ENCODE measurements at places on chromosomes 7 and 10.
A peak's percentile ranks its signal among the peaks of the same experiment; 100 is the strongest.

DNA sequence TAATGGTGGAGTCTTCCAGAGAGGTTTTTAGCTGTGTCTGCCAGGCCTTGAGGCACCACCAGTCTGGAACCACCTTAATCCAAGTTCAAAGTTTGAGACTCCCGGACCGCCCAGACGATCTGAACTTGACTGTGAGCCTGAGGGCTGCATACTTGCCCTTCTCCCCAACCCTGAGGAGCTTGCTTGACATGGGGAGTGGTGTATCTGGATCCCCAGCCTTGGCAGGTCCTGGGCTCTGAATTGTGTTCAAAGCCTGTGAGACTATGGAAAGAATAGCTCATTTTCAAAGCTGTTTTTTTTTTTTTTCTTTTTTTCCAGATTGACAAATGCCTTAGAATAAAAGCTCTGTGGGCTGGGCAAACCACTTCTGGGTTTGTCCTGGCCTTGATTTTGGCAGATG, 22.3 kb upstream of the CAMK1D start:
- DNase-seq: no peak

DNA sequence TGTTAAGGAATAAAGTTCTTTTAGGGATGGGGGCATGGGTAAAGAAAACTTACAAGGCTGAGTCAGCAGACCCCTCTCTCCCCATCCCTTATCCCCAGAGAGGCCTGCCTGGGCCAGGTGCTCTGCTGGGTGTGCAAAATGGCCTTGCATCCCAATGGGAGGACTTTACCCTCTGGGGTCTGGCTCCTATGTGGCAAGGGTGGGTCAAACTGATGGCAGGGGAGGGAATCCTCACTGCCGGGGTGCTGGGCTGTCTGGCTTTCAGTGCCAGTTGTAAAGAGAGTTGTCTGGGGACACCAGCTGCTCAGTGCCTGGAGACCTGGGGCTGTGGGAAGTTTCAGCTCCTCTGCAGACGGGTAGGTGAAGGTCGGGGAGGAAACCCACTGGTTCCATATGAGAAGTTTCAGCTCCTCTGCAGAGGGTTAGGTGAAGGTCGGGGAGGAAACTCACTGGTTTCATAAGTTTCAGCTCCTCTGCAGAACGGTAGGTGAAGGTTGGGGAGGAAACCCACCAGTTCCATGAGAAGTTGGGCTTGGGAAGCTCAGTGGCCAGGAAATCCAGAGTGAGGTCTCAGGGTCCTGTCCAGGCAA, 127.2 kb upstream of the PODXL start:
- DNase-seq: no peak

- DNase-seq: peak; percentile 7
Measured at GRCh38 chr10:61284222-61284890, 168.8 kb downstream of the TMEM26 start.

DNA sequence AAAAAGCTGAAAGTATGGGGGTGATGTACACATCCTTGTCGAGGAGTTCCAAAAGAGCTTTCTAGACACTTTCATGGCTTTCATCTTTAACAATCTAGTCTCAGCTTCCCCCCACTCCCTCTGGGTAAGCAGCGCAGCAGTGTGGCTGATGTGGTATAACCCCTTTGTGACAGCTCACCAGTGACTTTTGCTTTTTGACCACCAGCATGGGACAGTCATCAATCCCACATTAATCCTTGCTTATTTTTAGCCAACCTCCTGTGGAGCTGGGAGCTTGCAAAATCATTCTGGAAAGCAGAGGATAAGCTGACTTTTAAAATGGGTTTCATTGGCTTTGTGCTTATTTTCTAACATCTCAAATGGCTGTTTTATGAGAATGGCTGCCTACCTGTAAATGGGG, 272.7 kb downstream of the HDAC9 start:
- no peak for DNase-seq

- peak; percentile 6 for DNase-seq
Measured at GRCh38 chr7:1678571-1679325, 8.7 kb downstream of the ELFN1 start.

DNA sequence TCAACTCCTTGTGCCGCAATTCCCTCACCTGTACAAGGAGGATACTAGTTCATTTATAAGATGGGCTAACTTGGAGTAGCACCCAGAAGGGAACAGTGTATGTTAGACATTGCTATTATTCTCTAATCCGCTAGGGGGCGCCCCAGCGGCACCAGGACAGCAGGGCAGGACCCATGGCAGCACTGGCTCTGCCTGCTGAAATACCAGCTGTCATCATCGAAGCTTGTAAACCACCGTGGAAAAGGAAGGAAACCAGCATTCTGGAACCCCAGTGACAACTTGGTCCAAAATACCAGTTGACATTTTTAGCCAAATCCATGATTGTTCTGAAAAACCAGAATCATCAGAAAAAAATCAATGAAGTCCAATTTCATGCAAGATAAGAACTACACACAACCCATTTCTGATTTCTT, 134.4 kb downstream of the ITGA8 start:
- DNase-seq: peak; percentile 80

- DNase-seq: no peak
Measured at GRCh38 chr10:68139448-68140272, 30.4 kb downstream of the MYPN start.

DNA sequence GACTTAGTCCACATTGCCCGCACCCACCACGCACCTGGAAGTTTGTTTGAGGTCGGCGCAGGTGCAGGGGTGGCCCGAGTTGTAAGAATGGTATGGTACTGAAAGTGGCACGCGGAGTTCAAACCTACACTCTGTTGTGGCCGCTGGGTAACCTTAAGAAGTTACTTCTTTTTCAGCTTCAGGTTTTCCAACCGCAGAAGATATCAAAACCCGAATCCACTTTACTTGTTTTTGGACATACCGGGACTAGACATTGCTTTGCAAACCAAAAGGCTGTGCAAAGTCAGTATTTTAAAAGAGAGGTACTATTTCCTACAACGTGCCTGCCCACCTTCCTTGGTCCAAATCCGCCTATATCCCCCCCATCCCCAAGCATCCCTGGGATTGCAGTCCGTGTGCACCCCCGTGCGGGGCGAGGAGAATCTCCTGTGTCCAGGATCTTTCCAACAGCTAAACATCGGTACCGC, 1.0 kb downstream of the IGFBP3 start:
- no peak for DNase-seq
